ENCODE measurements at places on chromosomes 2 and 18. TPM values are rescaled to one million over a fixed set of nuclear protein-coding genes. Genes with fewer than 3 reads are reported as not detected.

Gene IKZF2
- total RNA-seq: 42.8 TPM

- DNase-seq: no peak
These were observed 18.0 kb downstream of the RNF125 start for GRCh38 chr18:32036506-32037180.

- DNase-seq: no peak
These were observed 15.4 kb downstream of the GREB1L start for GRCh38 chr18:21257386-21257785.

GRCh38 chr2:219225350-219225749 lies 4.1 kb downstream of the ATG9A start:
- no peak for DNase-seq

DNA sequence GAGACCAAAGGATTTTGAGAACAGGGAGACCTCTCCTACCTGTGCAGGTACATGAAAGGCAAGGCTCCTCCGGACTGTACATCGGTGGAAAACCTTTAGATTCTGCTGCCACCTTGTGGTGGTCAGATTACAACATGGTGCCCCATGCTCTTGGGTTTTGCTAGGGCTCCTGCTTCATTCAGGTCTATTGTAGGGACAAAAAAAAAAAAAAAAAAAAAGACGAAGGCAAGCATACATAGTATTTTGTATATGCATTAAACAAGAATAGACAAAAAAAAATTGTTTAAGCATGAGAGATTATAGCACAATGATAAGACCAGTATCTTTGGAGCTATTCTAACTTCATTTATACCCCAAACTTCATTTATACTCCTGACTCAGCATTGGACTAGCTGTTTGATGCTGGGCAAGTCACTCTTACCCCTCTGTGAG lies 27.4 kb upstream of the SPR start:
- peak; percentile 56 for DNase-seq

DNA sequence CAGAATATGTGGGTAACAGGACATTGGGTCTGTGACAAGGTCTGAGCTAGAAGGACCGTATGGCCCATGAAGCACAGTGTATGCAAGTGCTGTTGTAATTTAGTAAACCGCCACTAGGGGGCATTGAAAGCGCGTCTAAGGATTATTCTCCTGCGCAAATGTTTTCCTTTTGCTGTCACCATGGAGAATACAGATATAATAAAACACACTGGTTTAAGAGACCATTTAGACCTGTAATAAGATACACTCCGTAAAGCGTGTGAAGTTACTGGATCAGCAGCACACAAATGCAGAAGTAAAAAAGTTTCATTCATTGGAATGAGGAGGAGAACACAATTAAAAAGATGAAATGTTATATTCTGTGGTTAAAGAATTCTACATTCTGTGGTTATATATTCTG lies 272.4 kb downstream of the AGAP1 start:
- DNase-seq: peak; percentile 87

DNA sequence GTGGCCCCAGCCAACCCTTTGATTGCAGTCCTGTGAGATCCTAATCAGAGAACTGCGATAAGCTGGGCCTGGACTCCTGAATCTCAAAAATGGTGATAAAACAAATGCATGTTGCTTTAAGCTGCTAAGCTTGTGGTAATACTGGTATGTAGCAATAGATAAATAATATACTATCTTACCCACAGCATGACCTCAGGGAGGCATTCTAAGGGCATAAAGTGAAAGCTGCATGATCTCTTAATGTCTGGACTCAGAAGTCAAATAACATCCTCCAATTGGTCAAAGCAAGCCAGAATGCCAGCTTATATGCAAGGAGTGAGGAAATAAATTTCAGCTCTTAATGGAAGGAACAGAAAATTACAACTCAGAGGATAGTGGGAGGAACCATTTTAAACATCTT lies 246.1 kb downstream of the FSIP2 start:
- DNase-seq: no peak

Gene DNAH6
- 0.02 TPM for total RNA-seq

DNA sequence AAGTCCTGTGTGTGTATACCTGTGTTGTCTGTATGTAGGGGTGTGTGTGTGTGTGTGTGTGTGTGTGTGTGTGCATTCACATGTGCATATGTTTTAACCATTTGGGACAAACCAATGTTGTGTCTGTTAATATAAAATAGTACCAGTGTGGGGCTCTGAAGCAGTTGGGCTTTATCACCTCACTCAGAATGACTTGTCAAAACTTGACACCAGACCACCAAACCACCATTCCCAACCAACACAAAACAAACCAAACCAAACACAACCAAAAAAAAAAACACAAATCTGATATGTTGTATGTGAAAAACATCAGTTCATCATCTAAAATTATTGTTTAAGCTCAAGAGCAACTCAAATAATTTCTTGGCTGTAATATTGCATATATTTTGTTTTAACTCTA lies 42.1 kb downstream of the CALCRL start:
- DNase-seq: no peak

- no peak for DNase-seq
These were observed 44.9 kb downstream of the CTDP1 start for GRCh38 chr18:79724299-79725080.

Gene CPO
- total RNA-seq: 0.27 TPM
